ENCODE measurements at places on chromosomes 16 and 17. TPM values are rescaled to one million over a fixed set of nuclear protein-coding genes. Genes with fewer than 3 reads are reported as not detected.
A peak's percentile ranks its signal among the peaks of the same experiment; 100 is the strongest.

- DNase-seq, result peak; percentile 16
Measured at GRCh38 chr16:1363501-1364041, 11.8 kb downstream of the GNPTG start.

GRCh38 chr17:57279432-57279831 is 23.1 kb downstream of the MSI2 start:
- DNase-seq, result peak; percentile 55

- no peak for DNase-seq
Measured at GRCh38 chr17:40618754-40619625, 28.6 kb downstream of the SMARCE1 start.

- DNase-seq, result no peak
Measured at GRCh38 chr17:41504246-41504977, 1.0 kb downstream of the KRT13 start.

The CTNS gene
- total RNA-seq, result 19.2 TPM

The OR1F1 gene
- total RNA-seq, result not detected

Data from fibroblast of lung (primary cell).